Pancreas (tissue), 10 donors: ENCODE measurements at places on chromosomes 7 and 10. TPM values are rescaled to one million over a fixed set of nuclear protein-coding genes. Genes with fewer than 3 reads are reported as not detected.

- no peak for DNase-seq
These were observed 885 bp upstream of the NKX1-2 start for GRCh38 chr10:124450783-124451057.

GRCh38 chr7:77727936-77728701, 31.9 kb downstream of the RSBN1L start:
- DNase-seq, result no peak

SPOCK2 gene
- total RNA-seq, result 0.84 TPM

LRRC17 gene
- 1.5 TPM for total RNA-seq

- no peak for DNase-seq
These were observed 1.3 kb upstream of the CHST3 start for GRCh38 chr10:71962901-71963300.
